CD4-positive, alpha-beta T cell (primary cell): ENCODE measurements at places on chromosomes 2 and 18. TPM values are rescaled to one million over a fixed set of nuclear protein-coding genes. Genes with fewer than 3 reads are reported as not detected.

The ALKAL2 gene
- total RNA-seq = not detected

The TXNDC2 gene
- total RNA-seq = not detected

The ABCG5 gene
- total RNA-seq = not detected

The WNT6 gene
- total RNA-seq = not detected
